ENCODE measurements at places on chromosomes 2 and 18. TPM values are rescaled to one million over a fixed set of nuclear protein-coding genes. Genes with fewer than 3 reads are reported as not detected.

LPIN1 gene
- 73.1 TPM for total RNA-seq

GNLY gene
- not detected for total RNA-seq

GPR35 gene
- 0.14 TPM for total RNA-seq

C2orf15 gene
- not detected for total RNA-seq

MAP3K19 gene
- total RNA-seq, result not detected

ABCG5 gene
- not detected for total RNA-seq

DCAF17 gene
- total RNA-seq, result 17.2 TPM

UGP2 gene
- total RNA-seq, result 170 TPM

SCTR gene
- not detected for total RNA-seq

INPP5D gene
- 0.14 TPM for total RNA-seq

TBR1 gene
- under 0.01 TPM for total RNA-seq

CYS1 gene
- total RNA-seq, result 0.14 TPM

IHH gene
- under 0.01 TPM for total RNA-seq

CRACDL gene
- total RNA-seq, result not detected

IL1F10 gene
- not detected for total RNA-seq

SKOR2 gene
- not detected for total RNA-seq

ADD2 gene
- 0.14 TPM for total RNA-seq

DAPL1 gene
- not detected for total RNA-seq

ADRA2B gene
- not detected for total RNA-seq

OST4 gene
- total RNA-seq, result 174 TPM

CMPK2 gene
- 0.22 TPM for total RNA-seq

LCT gene
- not detected for total RNA-seq

RAB27B gene
- total RNA-seq, result 20.5 TPM

TMEM169 gene
- total RNA-seq, result 0.14 TPM

MC4R gene
- not detected for total RNA-seq

ELOA2 gene
- total RNA-seq, result not detected

MSTN gene
- not detected for total RNA-seq

G6PC2 gene
- total RNA-seq, result not detected

KLF11 gene
- total RNA-seq, result 7.0 TPM

RNU2-63P gene
- total RNA-seq, result not detected

GLI2 gene
- total RNA-seq, result 14.0 TPM

NEU2 gene
- not detected for total RNA-seq

CIB4 gene
- not detected for total RNA-seq

ANKRD30B gene
- total RNA-seq, result 0.88 TPM

DYNAP gene
- total RNA-seq, result not detected

SULT1C2 gene
- total RNA-seq, result not detected

GALR1 gene
- not detected for total RNA-seq

ABHD3 gene
- total RNA-seq, result 5.3 TPM
